Left lung (tissue), 14 donors: ENCODE measurements at places on chromosomes 13 and 19. TPM values are rescaled to one million over a fixed set of nuclear protein-coding genes. Genes with fewer than 3 reads are reported as not detected.
A peak's percentile ranks its signal among the peaks of the same experiment; 100 is the strongest.

Gene URAD
- not detected for polyA plus RNA-seq

- no peak for DNase-seq
These were observed 1447.6 kb downstream of the UQCRFS1 start for GRCh38 chr19:27765397-27765796.

DNA sequence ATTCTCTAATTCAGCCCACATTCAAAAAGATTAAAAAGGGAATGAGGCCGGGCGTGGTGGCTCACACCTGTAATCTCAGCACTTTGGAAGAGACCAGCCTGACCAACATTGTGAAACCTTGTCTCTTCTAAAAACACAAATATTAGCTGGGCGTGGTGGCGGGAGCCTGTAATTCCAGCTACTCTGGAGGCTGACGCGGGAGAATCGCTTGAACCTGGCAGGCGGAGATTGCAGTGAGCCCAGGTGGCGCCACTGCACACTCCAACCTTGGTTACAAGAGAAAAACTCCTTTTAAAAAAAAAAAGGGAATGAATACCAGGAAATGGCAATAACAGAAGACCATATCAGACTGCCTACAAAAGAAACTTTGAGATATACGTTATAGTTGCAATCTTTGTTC lies 1244.5 kb downstream of the PCDH9 start:
- no peak for DNase-seq

Gene ZNF723
- 0.11 TPM for polyA plus RNA-seq

Gene CBARP
- 1.3 TPM for polyA plus RNA-seq

DNA sequence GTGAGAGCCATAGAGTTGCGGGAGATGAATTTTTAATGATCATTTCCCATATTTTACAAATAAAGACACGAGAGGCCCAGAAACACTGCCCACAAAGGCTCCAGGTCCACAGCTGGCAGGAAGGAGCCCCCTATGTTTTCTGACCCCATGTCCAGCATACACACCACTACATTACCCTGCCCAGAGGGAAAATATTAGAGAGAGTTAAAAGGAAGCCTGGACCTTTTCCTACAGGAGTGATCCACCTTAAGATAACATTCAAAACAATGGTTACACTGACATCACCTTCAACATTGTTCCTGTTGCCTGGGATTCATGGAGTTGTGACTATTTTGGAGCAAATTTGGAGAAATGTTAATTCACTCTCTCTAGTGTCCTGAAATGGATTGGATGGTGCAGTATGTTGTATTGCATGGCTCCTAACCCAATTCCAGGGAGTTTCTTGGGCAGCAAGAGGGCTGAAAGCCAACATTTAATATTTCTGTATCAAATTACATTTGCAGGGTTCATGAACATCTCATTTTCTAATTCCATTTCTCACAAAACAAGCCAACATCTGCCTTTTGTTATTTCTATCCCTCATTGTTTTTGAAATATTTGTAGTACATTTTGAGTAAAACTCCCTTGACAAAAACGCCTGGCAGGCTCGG lies 172.5 kb downstream of the DLEU7 start:
- DNase-seq = no peak

DNA sequence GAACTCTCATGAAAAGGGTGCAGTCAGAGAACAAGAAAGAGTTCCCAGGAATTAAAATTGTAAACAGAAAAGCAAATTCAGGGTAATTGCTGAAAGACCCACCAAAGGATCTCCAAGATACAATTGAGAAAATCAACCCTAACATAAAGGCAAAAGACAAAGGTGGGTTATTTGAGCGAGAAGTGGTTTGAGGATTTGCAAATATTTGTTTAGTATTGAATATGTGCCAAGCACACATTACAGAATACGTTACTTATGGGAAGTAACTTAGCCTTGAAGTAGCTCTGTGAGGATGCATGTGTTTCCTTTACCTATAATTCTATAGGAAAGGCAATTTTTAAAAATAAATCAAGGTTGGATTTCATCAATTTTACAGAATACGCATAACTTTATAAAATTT lies 10.0 kb upstream of the CEACAM21 start:
- DNase-seq = no peak

Gene SHISA7
- 0.18 TPM for polyA plus RNA-seq

DNA sequence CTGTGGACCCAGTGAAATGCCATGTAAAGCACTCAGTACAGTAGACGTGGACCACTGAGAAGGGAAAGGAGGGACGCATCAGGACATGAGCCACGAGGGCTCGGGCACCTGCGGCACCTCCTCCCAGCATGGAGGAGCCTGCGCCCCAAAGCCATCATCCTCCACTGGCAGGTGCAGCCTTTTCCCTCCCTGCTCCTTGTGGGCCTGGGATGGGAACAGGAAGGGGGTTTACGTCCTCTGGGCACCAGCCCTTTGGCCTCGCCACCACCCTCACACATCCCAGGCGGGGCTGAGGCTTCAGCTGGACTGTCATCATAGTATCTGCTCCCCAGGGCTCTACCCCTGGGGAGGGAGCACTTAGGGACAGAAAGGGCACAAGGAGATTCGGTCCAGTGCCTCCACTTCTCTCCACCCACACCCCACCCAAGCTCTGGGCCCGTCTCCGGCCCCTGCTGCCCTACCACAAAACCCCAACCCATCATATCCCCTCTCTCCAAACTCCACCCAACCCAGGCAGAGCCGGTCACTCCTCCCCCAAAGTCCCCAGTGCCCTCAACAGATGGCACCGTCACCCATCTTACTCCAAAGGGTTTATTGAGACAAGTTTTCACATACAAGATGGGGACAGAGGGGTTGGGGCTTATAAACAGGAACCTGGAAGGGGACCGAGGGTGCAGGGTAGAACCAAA lies 2.2 kb upstream of the PRKD2 start:
- no peak for DNase-seq

DNA sequence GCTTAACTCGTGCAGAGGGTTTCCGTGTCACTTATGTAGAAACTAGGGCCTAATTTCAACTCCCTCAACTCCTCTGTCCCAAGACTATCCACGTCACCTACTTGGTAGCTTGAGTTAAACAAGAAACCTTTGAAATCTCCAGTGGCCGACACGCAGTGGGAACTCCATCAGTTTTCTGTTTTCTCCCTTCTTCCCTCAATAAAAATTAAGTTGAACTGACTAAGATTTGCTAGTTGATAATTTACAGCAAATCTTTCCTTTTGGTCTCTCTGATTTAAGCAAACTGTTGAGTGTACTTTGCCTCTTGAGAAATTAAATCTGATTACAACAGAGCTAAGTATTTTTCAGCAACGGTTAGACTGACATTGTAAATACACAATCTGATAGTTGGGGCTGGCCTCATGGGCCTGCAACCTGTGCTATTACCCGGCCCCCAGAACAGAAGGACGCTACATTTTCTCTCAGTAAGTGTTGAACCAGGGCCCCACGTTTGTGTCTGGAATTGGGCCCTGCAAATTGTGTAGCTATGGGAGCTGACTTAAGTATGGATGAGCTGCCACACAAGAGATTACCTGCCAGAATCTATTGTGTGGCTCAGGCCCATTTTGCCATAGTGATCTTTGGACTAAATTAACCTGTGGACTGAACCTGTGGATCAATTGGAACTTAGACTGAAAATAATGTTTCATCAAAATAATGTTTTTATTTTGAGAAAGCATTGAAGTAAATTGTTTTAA lies 708 bp upstream of the ESD start:
- no peak for DNase-seq

GRCh38 chr13:50073340-50073739 lies 58.1 kb downstream of the KCNRG start:
- DNase-seq = no peak

Gene EVI5L
- polyA plus RNA-seq = 15.3 TPM

DNA sequence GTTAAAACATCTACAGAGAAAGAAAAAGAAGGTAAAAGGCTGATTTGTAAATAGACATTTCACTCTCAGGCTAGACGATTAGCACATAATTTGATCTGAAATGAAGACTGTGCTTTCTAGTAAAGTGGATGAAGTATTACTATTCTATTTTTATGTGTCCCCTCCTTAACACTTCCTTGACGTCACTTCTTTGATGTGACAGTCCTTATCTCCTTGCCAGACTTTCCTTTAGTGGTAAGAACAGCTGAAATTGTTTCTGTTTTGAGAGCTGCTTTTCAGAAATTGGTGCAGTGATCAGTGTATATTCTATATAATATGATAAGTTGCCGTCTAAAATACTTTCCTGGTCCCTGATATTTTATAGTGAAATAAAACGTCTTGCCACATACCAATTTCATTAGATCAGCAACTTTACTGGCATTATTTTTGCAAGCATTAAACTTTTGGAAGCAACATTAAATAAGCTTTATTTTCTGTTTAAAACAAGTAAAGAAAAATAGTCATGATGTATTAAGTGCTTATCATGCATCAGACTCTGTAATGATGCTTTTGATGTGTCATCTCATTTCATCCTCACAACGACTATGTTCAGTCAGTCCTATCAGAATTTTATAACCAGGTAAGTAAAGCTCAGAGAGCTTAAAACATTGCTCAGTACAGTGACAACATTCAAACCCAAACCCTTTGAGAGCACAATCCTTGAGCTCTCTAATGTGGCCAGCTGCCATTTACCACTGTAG lies 210.3 kb upstream of the PCDH9 start:
- no peak for DNase-seq

DNA sequence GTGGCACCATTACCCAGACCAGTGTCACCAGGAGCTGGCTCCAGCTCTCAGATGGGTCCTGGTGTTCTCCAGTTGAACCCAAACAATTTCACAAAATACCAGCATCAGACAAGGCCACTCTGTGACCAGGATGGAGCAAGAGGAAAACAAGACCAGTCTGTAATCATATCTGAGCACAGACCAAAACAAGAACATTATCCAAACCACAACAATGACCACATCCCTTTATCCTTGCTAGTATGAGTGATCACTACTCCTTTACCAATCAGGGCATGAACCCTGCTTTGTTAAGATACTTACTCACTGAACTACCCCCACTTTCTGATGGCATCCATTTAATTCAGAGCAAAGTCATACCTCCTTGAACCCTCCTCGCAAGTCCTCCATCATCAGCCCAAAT lies 145.9 kb downstream of the NUFIP1 start:
- DNase-seq = no peak

DNA sequence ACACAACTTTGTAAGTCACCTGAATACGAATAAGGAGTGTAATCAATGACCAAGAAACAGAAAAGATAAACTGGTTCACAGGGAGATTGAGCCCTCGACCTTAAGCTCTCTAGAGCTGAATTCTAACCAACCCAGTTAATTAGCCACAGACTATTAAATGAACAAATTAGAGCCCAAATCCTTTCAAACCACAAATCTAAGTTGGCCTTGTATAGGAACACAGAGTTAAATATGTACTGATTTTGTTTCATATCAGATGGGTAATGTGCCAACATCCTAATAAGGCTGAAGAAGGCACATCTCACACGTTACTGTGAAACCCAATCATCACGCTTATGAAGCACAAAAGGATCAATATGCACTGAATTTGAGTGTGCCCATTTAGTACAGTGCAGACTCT lies 156.1 kb downstream of the LHFPL6 start:
- DNase-seq = no peak

DNA sequence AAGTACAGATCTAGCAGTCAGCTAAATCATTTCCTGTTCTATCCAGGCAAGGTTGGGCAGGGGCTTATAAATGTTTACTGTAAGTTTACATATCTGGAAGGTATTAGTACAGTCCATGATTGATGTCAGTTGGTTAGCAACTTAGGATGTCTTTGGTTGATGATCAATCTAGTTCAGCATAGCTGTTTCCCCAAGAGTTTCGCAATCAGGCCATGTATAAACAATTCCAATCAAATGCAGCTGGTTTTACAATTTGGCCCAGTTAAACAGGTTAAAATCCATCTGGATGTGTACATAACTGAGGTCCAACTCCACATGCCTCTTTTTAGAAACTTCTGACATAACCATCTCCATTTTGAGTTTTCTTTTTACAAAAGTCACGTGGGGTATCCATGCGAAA lies 6.9 kb downstream of the ZNF221 start:
- DNase-seq = no peak

Gene DACH1
- 46.1 TPM for polyA plus RNA-seq

DNA sequence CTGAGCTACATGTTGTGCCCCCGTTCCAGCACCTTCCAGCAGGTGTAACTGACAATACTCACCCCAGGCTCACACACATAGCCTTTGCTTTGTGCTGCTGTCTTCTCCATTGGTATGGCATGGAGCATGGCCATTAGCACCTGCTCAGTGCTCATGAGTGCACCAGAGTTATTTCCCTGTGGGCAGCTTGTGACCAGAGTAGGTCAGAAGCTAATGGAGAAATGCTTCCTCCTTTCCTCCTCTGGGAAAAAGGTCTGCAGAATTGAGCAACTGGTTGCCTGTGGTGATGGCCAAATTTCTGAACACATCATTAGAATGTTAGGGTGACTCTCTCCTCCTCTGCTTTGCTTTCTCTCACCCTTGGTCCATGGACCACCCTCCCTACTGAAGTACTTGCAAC lies 344.5 kb upstream of the TMTC4 start:
- DNase-seq = no peak

Gene BCL3
- 16.6 TPM for polyA plus RNA-seq

GRCh38 chr19:49780861-49781260 lies 14.1 kb downstream of the AP2A1 start:
- DNase-seq = no peak

Gene TMEM255B
- polyA plus RNA-seq = 10.4 TPM

- peak; percentile 46 for DNase-seq
These were observed 502.7 kb downstream of the UQCRFS1 start for GRCh38 chr19:28710278-28710677.
